ENCODE measurements at places on chromosomes 2 and 18. TPM values are rescaled to one million over a fixed set of nuclear protein-coding genes. Genes with fewer than 3 reads are reported as not detected.

IL37 gene
- total RNA-seq, result not detected

TRAK2 gene
- total RNA-seq, result 64.4 TPM

TNFAIP6 gene
- 572 TPM for total RNA-seq

GPR75 gene
- 4.5 TPM for total RNA-seq

GALR1 gene
- total RNA-seq, result not detected

AQP4 gene
- not detected for total RNA-seq
